ENCODE measurements at places on chromosomes 5 and 9. TPM values are rescaled to one million over a fixed set of nuclear protein-coding genes. Genes with fewer than 3 reads are reported as not detected.

- DNase-seq: no peak
- peaks cover 19% of the 10 kb centered on the region for H3K4me1 ChIP-seq
Measured at GRCh38 chr5:134142806-134143205, 28.3 kb downstream of the TCF7 start.

DNA sequence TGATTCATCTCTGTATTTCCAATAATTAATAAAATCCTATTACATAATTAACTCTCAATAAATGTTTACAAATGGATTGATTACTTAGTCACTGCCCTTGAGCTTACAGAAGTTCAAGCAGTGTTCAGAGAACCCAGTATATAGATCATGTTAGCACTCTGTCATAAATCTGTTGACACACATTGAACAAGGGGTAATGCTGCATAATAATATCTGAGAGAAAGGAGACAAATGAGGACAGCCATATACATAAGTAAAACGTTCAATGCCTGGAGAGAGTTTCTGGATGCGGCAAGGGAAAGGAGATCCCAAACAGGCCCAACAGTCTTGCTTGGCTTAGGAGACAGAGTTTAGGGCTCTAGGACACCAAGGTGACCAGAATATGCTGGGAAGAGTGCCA is 270.2 kb downstream of the FBXL17 start:
- H3K4me3 ChIP-seq: no peak overlapping the region
- no peaks in the 10 kb centered on the region for H3K4me1 ChIP-seq
- no peak for DNase-seq
- H3K36me3 ChIP-seq: no peaks in the 10 kb centered on the region
- no peaks in the 10 kb centered on the region for H3K27me3 ChIP-seq

DNA sequence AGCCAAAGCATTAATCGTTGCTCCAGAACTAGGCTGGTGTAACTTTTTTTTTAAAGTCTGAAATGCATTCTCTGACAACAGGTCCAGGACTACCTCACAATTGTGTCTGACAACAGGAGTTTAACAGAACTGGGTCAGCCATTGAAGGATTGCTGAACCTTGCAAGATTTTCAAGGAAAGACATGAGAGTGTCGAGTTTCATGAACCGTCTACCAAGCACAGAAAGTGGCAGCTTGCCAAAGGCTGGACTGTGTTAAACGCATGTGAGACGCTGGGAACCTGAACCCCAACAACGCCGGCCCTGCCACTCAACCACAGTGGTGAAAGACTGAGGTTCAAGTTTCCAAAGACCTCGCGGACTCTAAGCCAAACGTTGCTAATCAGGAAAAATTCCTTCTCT is 79.1 kb downstream of the LHFPL2 start:
- no peak overlapping the region for H3K4me3 ChIP-seq
- peaks cover 8% of the 10 kb centered on the region for H3K4me1 ChIP-seq
- no peaks in the 10 kb centered on the region for H3K27me3 ChIP-seq
- no peak for DNase-seq

DNA sequence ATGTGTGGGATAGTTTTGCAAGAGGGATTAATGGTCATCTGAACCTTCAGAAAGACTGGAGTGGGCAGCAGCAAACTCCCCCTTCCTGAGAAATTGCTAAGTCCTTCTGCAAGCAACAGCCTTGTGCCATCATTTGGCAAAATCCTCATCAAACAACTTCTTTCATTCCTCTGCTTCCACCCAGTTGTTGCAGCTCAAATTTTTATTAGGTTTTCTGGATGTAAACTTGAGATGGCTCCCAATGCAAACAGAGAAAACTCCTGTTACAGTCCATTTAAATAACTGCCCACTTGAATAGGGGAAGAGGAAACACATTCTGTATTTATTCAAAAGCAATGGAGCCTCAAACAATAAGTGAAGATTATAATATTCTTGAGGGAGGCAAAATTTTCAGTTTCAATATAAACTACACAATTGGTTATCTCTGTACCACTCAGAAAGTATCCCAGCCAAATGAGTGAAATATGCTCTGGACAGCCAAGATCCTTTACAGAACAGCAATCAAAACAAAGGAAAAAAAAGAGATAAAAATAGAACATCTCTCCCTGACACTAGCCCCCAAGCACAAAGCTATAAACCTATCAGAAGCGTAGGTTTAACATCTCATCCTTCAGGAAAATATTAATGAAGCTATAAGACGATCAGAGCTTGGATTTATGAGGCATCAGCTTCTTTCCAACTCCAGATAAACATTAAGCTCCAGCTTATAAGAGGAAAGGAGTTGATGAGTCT is 17.3 kb upstream of the DAP start:
- no peak overlapping the region for H3K27ac ChIP-seq
- no peaks in the 10 kb centered on the region for H3K4me1 ChIP-seq
- no peaks in the 10 kb centered on the region for H3K36me3 ChIP-seq
- H3K4me3 ChIP-seq: no peak overlapping the region
- DNase-seq: no peak

GRCh38 chr5:141915881-141916336 is 7.8 kb upstream of the DELE1 start:
- no peak overlapping the region for H3K27ac ChIP-seq
- 0 out of 2 replicates have a peak, but pooled peaks cover 8% of the 10 kb centered on the region for H3K4me1 ChIP-seq
- no peaks in the 10 kb centered on the region for H3K27me3 ChIP-seq
- peak; percentile 44 for DNase-seq
- no peaks in the 10 kb centered on the region for H3K36me3 ChIP-seq
- no peak overlapping the region for H3K4me3 ChIP-seq

- no peaks in the 10 kb centered on the region for H3K27me3 ChIP-seq
- no peak overlapping the region for H3K27ac ChIP-seq
- DNase-seq: no peak
Measured at GRCh38 chr5:173741729-173742431, 125.4 kb upstream of the BOD1 start.

DNA sequence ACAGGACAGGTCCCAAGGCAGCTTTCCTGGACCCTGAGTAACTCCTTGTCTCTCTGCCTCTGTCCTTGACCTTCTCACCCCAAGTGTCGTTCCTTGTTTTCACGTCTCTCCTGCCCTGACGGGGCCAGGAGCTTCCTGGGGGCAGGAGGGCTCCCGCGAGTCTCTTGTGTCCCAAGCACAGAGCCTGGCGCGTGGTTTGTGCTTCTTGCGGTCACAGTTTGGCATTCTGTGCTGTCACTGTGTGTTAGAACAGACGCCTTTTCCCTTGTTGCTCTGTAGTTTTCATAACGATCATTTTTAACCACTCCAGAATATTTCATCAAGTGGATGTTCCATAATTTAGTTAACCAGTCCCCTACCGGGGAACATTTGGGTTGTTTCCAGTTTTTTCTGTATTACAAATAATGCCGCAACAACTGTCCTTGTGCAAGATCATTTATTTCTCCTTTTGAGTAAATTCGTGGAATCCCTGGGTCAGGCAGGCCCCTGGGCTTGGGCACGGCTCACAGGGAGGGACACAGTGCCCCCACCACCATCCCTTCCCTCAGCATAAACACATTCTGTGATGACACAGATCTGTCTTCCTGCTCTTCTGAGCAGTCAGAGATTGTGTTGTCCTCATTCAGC is 71.9 kb downstream of the TSPAN17 start:
- 0 out of 2 replicates have a peak, but pooled peaks cover 4% of the 10 kb centered on the region for H3K27me3 ChIP-seq
- DNase-seq: no peak
- no peak overlapping the region for H3K4me3 ChIP-seq

- DNase-seq: no peak
- H3K4me3 ChIP-seq: no peak overlapping the region
- H3K27me3 ChIP-seq: no peaks in the 10 kb centered on the region
- H3K36me3 ChIP-seq: no peaks in the 10 kb centered on the region
- peaks cover 22% of the 10 kb centered on the region for H3K4me1 ChIP-seq
Measured at GRCh38 chr9:90999425-91000397, 198.1 kb downstream of the SYK start.

GRCh38 chr9:119451426-119451825 is 82.2 kb upstream of the BRINP1 start:
- H3K36me3 ChIP-seq: no peaks in the 10 kb centered on the region
- no peaks in the 10 kb centered on the region for H3K4me1 ChIP-seq
- no peak for DNase-seq

- H3K27ac ChIP-seq: no peak overlapping the region
- DNase-seq: no peak
- peaks cover 90% of the 10 kb centered on the region for H3K27me3 ChIP-seq
- H3K4me1 ChIP-seq: no peaks in the 10 kb centered on the region
- no peaks in the 10 kb centered on the region for H3K36me3 ChIP-seq
Measured at GRCh38 chr5:168883281-168883741, 304.1 kb upstream of the PANK3 start.

GRCh38 chr5:111961862-111962261 is 204.9 kb upstream of the NREP start:
- no peak overlapping the region for H3K27ac ChIP-seq
- no peak overlapping the region for H3K4me3 ChIP-seq
- no peak for DNase-seq

DNA sequence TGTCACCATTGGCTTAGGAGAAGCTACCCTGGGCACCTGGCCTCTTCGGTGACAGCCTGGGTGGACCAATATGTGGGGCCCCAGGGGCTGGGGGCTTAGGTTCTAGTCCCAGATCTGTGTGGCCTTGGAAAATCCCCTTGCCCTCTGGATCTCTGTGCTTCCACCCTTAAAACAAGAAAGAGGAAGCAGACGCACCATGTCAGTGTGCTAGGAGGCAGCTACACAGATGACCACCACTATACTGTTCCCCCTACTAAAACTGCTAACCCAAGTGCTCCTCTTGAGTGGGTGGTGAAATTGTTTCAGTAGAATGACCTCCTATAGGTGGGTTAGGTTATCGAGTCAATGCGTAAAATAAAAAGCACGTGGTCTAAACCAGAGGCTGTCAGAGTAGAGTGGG is 31.0 kb downstream of the AFAP1L1 start:
- H3K27me3 ChIP-seq: no peaks in the 10 kb centered on the region
- no peak overlapping the region for H3K27ac ChIP-seq
- H3K36me3 ChIP-seq: peaks cover 4% of the 10 kb centered on the region
- DNase-seq: no peak
- H3K4me3 ChIP-seq: no peak overlapping the region

- H3K27ac ChIP-seq: no peak overlapping the region
- H3K4me3 ChIP-seq: no peak overlapping the region
- no peak for DNase-seq
- no peaks in the 10 kb centered on the region for H3K27me3 ChIP-seq
- no peaks in the 10 kb centered on the region for H3K36me3 ChIP-seq
Measured at GRCh38 chr9:27442464-27442863, 81.6 kb upstream of the IFNK start.

GRCh38 chr5:143671021-143671420 is 140.9 kb upstream of the HMHB1 start:
- no peaks in the 10 kb centered on the region for H3K36me3 ChIP-seq
- H3K4me1 ChIP-seq: peaks cover 39% of the 10 kb centered on the region
- no peaks in the 10 kb centered on the region for H3K27me3 ChIP-seq
- 0 out of 2 replicates have a peak overlapping the region, but pooled peaks have one; percentile 6 for H3K27ac ChIP-seq
- no peak overlapping the region for H3K4me3 ChIP-seq

- peaks cover 11% of the 10 kb centered on the region for H3K4me1 ChIP-seq
- H3K27me3 ChIP-seq: no peaks in the 10 kb centered on the region
- no peaks in the 10 kb centered on the region for H3K36me3 ChIP-seq
- peak overlapping the region; percentile 46 for H3K27ac ChIP-seq
- H3K4me3 ChIP-seq: no peak overlapping the region
Measured at GRCh38 chr9:16921855-16922254, 51.4 kb upstream of the BNC2 start.

DNA sequence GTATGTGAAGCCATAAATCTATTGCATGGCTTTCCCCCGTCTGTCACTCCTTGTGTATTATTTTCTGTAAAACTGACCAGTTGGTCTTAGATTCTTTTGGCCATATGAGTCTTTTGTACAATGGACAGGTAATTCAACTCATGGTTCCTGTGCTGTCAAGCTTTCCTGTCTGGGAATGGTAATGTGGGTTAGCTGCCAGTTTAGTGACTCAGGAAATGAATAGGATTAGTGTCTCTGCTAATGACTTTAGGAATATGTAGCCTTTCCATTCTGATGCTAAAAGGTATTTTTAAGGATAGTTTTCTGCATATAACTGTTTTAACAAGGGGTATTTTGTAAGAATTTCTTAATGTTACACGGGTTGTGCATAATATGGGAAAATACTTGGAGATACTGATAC is 182.7 kb downstream of the PBX3 start:
- no peaks in the 10 kb centered on the region for H3K36me3 ChIP-seq
- DNase-seq: no peak
- H3K27ac ChIP-seq: no peak overlapping the region
- H3K27me3 ChIP-seq: no peaks in the 10 kb centered on the region
- no peak overlapping the region for H3K4me3 ChIP-seq

DNA sequence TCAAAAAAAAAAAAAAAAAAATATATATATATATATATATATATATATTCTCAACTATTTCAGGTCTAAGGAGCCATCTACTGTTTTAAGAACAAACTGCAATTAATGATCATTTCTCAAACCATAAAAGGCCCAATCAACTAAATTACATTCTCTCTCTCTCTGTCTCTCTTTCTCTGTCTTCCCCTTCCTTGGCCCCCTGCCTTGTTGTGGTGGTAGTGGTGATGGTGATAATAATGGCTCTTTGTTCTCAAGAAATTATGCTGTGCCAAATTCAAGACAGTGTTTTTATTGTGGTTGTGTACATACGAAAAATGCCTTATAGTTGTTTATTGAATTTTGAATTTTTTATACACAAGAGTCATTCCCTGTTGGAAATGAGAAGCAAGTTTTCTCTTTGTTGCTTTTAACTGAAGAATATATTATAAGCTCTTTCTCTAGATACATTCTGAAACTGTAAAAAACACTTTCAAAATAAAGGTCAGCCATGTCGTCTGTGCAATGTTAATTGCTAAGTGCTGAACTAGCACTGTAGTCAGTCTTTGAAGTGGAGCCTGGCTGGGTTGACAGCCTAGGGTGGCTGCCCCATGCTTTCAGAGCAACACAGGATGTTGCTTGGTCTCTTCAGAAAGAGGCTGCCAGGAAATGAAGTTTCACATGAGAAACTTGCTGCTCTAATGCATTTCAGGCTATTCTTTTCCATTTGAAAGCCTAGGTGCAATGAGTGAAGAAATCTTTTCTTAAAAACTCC is 96.0 kb downstream of the HINT1 start:
- no peaks in the 10 kb centered on the region for H3K27me3 ChIP-seq
- no peaks in the 10 kb centered on the region for H3K4me1 ChIP-seq
- H3K27ac ChIP-seq: no peak overlapping the region
- no peak for DNase-seq

- DNase-seq: no peak
- H3K27me3 ChIP-seq: no peaks in the 10 kb centered on the region
- H3K4me1 ChIP-seq: no peaks in the 10 kb centered on the region
- no peaks in the 10 kb centered on the region for H3K36me3 ChIP-seq
- no peak overlapping the region for H3K4me3 ChIP-seq
- H3K27ac ChIP-seq: no peak overlapping the region
Measured at GRCh38 chr9:5013374-5013773, 28.3 kb downstream of the JAK2 start.

- no peak for DNase-seq
- no peak overlapping the region for H3K4me3 ChIP-seq
- peaks cover 13% of the 10 kb centered on the region for H3K4me1 ChIP-seq
- no peak overlapping the region for H3K27ac ChIP-seq
- H3K27me3 ChIP-seq: no peaks in the 10 kb centered on the region
Measured at GRCh38 chr9:91177081-91177480, 184.6 kb downstream of the AUH start.

Gene LCN9
- total RNA-seq: not detected

Gene SGCD
- not detected for total RNA-seq

Gene CYLC2
- not detected for total RNA-seq

Gene PPP3R2
- not detected for total RNA-seq

Gene MCTP1
- 4.3 TPM for total RNA-seq

Gene FRMPD1
- total RNA-seq: not detected

Gene IL4
- total RNA-seq: not detected
